Activated T-helper 1 cell treated with Interleukin-2 at 50 U/mL for 16 hours (primary cell): ENCODE measurements at places on chromosomes 11 and 22.

- no peak for DNase-seq
These were observed 74.5 kb upstream of the CSNK2A3 start for GRCh38 chr11:11427542-11427941.

DNA sequence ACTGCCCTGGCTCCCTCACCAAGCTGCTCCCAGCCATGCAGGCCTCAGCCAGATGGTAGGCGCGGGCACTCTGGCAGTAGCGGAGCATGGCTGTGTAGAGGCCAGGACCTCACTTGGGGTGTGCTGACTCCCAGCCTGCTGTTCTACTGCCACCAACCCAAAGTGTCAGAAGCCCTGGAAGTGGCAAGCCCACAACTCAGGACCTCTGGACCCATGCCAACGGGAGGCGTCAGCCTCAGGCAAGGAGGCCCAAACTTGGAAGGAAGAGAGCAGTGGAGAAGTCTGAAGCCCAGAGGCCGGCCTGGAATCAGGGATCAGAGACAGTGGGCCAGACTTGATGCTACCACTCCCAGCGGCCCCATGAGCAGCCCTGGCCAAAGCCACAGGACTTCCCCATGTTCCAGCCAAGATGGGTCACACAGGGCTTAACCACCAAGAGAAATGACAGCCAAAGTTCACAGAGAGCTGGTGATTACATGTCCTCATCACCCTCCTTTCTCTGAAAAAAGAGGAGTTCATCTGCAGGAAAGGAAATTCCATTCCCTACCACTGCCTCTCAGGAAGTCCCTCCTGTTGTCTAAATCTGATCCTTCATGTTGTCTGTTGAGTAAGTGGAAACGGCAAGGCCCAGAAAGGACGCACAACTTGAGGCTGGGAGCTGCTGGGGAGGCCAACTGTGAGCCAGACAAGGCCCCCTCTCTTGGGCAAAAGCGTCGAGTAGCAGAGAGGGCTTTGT is 4.4 kb downstream of the ARRB1 start:
- DNase-seq, result no peak

DNA sequence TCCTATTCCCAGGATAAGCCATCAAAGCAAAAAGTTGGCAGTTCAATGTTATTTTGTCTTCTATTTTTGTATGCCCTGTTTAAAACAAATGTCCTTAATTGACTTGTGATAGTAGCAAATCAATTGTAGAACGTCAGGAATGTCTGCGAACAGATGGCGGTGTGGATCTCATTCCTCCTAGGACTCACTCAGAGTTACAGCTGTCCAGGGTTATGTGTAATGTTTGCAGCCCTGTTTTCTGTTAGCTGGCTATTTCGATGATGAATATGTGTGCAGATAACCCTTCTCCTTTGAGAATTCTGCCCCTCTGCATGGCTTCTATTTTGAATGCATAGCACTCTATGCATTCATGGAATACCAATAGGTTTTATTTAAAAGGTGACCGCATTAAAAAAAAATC is 1248.0 kb upstream of the CNTN5 start:
- no peak for DNase-seq

- DNase-seq, result no peak
These were observed 17.3 kb downstream of the IL10RA start for GRCh38 chr11:118003456-118003855.

GRCh38 chr11:105878510-105878909 is 143.5 kb downstream of the MSANTD4 start:
- no peak for DNase-seq
